Omental fat pad (tissue), 4 donors: ENCODE measurements at places on chromosomes 6 and 20. TPM values are rescaled to one million over a fixed set of nuclear protein-coding genes. Genes with fewer than 3 reads are reported as not detected.
A peak's percentile ranks its signal among the peaks of the same experiment; 100 is the strongest.

The CPXM1 gene
- total RNA-seq: 39.1 TPM

The PTPRK gene
- total RNA-seq: 32.6 TPM

The OTOR gene
- not detected for total RNA-seq

The TRPC4AP gene
- total RNA-seq: 60.0 TPM

The KIF13A gene
- 64.3 TPM for total RNA-seq

The NR2E1 gene
- not detected for total RNA-seq

The PGC gene
- not detected for total RNA-seq

The TFAP2D gene
- not detected for total RNA-seq

The PSORS1C1 gene
- total RNA-seq: 1.3 TPM

GRCh38 chr20:39745380-39745779, 783.2 kb downstream of the DHX35 start:
- no peak for DNase-seq

DNA sequence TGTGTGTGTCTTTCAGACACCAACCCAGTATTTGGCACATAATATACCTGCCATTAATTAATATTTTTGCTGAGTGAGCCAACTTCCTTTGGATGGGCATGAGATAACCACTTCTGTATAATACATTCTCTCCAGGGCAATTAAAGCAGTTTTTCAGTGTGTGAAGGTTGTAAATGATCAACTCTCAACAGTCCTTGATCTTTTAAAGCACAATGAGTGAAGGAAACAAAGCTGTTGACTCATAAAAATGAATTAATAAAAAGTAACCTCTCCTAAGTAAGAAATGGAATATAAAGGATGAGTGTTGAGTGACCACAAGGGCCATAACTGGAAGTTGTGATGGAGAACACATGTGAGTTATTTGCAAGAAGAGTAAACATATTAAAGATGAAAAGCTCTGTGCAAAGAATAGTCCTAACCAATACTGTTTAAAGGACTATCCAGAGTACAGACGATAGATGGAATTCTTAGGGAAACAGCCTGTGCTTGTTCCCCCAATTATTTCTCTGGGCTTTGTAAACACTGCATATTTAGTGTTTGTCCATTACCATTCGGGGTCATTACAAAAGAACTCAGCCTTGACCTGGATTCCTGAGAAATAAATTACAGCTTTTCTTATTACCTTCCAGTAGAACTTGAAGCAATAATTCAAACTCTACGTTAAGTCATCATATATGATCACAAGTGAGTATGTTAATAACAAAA, 446.2 kb downstream of the PLCB1 start:
- DNase-seq: no peak

DNA sequence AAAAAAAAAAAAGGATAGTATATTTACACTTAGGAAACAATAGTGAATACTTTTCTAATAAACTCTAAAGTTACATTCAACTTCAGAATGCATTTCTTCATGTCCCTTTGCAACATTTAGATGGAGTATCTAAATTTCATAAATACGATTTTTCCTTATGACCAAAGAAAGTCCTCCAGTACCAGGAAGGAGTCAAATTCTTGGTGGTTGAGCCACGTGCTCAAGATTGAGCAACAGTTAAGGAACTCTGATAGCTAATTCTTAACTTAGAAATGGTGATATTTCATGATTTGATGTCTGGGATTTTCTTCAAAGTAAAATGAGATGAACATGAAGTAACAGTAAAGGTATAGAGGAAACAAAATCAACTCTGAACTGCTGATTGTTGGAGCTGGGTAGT, 92.7 kb downstream of the SASH1 start:
- no peak for DNase-seq

- DNase-seq: no peak
Measured at GRCh38 chr20:62219992-62220665, at the start of gene HRH3. HRH3 (minus strand) TSS chr20:62220278; CDS start chr20:62219970, 308 bp downstream.

DNA sequence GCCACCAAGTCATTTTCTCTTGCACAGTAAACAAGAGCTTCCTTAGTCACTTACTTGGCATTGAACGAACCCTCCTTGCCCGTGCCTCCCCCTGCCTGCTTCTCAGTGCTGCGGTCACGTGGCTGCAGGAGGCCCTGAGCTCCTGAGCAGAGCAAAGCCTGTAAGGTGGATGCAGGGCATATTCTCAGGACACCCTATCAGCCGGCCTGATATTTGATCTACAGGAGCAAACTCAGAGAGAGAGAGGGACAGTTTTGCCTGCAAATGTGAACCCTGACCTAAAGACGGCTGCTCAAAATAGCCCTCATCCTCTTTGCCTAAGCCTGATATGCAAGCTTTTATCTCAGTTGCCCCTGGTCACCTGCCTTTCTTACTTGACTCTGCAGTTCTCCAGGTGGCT, 93.0 kb upstream of the POPDC3 start:
- DNase-seq: no peak

- DNase-seq: no peak
Measured at GRCh38 chr6:53134601-53135235, 13.9 kb downstream of the GCM1 start.

GRCh38 chr6:148935705-148936435, 189.0 kb downstream of the UST start:
- no peak for DNase-seq

DNA sequence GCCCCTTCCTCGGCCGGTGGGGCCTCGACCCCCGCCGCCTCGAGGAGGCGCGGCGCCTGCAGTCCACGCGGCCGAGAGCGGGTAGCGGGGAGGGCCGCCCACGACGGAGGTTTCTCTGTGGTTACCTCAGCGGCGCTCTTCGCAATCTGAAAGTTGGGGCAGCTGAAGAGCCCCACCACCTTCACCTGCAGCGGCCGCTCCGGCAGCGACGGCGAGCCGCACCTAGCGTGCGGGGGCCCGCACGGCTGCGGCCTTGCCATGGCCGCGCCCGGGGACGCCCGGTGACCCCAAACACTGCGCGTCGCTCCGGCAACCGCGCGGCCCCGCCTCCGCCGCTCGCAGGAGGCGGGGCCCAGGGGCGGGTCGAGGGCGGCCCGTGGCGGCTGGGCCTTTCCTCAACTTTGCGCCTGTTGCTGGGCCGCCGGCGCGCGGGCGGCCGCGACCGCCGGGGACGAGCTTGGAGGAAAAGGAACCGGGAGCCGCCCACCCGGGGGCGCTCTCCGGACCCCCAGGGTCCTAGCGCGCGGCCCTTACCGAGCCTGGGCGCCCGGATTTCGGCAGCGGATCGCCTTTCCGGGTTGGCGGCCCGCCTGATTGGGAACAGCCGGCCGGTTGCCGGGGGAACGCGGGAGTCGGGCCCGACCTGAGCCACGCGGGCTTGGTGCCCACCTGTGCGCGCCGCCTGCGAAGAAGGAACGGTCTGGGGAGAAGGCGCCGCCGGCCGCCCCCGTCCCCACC, at the start of the genes PPIL6 and SMPD2:
Gene PPIL6 (minus strand): TSS at position 298 of the 738 bp plus-strand sequence. CDS start 38 bp downstream, at position 260.
Gene SMPD2 (plus strand): TSS at position 394 of the 738 bp plus-strand sequence. CDS start 398 bp downstream, outside the sequence.
- no peak for DNase-seq

- no peak for DNase-seq
Measured at GRCh38 chr6:22006795-22007194, 290.0 kb downstream of the PRL start.

DNA sequence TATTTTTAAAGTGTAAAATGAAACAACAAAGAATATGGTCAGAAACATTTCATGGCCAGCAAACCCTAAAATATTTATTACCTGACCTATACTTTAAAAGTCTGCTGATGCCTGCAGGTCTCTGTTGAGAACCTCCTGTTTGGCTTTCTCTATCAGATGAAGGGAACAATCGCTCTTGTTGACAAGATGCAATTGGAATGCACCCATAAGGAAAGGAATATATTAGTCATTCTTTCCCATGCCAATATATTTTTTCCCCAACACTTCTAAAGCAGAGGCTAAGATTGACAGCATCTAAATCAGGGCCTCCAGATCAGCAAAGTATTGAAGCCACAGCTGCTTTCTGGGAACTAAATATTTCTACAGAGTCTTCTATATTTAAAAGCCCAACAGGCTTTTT, 897.8 kb downstream of the EPHA7 start:
- DNase-seq: no peak

DNA sequence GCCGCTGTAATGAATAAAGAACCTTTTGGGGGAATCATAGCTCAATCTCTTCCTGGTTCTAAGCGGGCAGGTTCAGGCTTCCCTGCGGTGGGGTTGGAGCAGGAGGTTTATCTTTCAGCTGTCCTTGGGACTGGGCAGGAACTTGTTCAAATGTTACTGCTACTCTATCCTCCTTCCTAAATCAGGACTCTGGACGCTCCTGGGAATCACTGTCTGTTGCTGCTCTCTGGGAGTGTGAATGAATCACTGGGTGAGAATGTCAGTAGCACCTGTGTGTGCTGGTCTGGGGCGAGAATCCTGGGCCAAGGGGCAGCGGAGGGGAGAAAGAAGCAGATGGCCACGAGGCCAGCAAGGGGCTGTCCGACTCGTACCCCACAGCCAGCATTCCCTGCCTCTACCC, 65.4 kb upstream of the ZNFX1 start:
- no peak for DNase-seq

DNA sequence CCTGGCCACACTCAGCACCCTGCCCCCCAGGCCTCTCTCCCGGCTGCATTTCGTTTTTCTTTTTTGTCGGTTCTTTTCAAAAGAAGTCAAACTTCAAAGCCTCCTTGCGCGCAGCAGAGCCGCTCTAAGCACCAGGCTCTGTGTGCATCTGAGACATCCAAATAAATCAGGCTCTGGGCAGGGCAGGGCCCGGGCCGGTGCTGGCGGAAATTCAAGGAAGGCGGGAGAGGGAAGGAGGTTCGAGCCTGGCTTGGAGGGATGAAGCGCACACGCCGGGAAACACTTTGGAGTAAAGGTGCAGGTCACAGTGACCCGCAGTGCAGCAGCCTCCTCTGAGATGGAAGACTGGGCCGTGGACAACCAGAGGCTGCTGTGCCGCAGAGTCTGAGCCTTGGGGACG, 5.8 kb downstream of the GATA5 start:
- DNase-seq: no peak

- no peak for DNase-seq
Measured at GRCh38 chr6:27545271-27546046, 72.6 kb upstream of the ZNF184 start.

- DNase-seq: no peak
Measured at GRCh38 chr6:88839280-88839679, 124.1 kb downstream of the RNGTT start.

DNA sequence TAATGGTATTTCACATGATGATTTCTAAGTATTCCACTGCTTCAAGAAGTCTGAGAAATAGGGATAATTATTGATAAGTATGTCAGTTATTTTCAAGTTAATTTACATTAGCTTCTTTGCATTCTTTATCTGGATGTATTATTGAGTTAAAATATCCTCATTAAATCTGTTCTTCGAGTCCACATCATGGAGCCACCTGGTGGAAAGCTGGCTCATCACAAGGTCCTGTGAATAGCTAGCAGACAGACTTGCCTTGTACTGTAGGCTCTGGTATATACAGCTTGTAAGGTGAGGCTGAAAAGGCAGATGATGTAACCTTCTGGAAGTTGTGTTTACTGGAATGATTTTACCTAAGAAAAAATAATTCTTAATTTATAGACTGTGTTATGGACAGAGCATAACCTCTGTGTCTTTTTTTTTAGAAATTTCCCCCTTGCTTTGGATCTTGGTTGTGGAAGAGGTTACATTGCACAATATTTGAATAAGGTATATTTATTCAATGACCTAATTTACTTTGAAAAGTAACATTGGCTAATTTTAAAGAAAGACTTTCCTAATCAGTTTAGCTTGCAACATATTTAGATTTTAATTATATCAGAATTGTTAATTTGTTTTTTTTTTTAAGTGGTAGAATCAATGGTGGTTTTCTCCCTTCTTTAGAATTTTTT, 3.5 kb downstream of the NDUFAF5 start:
- DNase-seq: no peak

DNA sequence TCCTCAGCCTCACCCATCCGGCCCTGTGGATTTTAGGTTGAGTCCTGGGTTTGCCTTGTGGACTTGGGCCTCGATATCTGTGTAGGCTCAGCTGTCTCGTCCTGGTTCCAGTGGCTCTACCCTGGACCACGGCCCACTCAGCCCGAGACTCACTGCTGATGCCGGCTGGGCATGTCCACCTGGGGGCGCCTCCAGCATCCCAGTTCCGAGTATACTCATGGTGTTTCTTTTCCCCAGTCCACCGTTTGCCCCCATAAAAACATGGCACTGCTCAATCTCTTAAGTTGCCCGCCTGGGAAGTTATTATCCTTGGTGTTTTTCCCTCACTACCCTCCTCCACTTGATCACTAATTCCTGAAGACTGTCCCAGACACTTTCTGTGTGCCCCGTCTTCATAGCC, 99.1 kb downstream of the ARID1B start:
- no peak for DNase-seq

DNA sequence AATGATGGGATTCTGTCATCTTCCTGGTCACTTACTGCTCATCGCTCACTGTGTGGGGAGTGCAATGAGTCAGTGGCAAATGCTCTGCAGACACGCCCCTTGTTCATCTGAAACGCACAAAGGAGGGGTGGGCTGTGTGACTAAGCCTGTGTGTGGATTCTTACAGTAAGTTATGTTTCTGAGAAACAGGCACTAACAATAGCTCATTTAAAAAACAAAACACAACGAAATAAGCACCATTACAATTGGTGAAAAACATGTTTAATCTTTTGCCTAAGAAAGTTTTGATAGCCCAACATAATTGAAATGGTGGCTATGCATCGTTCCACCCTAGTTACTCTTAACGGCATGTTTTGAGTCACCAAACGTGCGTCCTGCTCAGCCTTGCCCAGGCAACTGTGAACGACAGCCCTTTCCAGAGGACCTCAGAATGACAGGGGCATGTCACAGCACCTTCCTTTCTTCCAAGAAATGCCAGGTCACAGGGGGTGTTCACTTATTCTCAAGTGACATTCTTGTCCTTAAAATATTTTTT, 118.4 kb upstream of the SGK1 start:
- DNase-seq: peak; percentile 31

GRCh38 chr6:125764121-125764671, 14.8 kb downstream of the HEY2 start:
- DNase-seq: no peak

DNA sequence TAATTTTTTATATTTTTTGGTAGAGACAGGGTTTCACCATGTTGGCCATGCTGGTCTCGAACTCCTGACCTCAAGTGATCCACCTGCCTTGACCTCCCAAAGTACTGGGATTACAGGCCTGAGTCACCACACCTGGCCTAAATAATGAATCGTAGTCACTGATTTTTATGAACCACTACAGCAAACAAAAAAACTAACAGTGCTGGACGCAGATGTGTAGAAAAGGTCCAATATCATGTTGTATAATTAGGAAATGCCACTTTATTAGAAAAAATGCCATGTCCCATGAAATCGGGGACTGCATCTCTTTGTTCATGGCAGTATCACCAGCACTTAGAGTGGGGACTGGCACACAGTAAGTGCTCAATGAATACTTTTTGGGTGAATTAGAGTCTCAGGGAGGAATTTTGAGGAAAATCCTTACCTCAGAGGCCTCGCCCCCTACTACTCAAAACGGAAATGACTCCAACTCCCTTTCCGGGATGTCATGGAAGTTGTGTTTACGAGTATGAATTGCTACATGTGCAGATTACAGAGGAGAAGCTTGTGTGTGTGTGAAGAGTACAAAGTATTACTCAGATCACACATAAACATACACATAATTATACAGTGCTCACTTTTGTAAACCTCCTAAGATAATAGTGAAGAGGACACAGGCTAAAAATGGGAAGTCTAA, 43.6 kb upstream of the FAM50B start:
- no peak for DNase-seq
